Uterus (tissue), 4 donors: ENCODE measurements at places on chromosomes 3 and 15.

DNA sequence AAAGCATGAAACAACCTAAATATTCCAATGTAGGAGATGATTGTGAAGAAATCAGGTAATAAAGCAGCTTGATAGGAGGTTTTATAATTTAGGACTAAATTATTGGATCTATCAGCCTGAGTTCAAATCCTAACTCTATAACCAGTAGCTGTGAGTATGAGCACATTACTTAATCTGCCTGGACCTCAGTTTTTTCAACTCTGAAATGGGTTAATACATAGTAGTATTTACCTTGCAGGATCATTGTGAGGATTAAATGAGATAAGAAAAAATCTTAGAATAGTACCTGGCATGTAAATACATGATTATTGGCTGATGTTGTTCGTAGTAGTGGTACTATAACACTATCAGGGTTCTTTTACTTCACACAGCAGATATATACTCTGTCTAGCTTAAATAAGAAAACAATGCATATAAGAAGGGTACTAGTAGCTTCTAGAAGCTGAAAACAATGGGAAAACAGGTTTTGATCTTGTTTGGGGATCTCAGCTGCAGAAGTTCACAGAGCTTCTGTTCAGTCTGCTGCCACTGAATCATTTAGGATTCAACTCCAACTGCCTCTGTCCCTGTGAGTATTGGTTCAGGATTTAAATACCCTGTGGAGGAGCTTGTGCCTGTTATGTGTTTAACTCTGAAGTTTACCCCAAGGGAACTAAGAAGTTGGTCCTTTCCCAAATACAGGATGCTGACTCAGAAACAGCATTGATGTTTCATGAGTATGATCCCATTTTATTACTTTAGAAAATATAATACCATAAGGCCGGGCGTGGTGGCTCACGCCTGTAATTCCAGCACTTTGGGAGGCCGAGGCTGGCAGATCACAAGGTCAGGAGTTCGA, 34.2 kb downstream of the KAT2B start:
- H3K4me3 ChIP-seq, result no peak overlapping the region
- no peaks in the 10 kb centered on the region for H3K27me3 ChIP-seq
- no peak overlapping the region for H3K27ac ChIP-seq
- DNase-seq, result no peak
- no peaks in the 10 kb centered on the region for H3K36me3 ChIP-seq

DNA sequence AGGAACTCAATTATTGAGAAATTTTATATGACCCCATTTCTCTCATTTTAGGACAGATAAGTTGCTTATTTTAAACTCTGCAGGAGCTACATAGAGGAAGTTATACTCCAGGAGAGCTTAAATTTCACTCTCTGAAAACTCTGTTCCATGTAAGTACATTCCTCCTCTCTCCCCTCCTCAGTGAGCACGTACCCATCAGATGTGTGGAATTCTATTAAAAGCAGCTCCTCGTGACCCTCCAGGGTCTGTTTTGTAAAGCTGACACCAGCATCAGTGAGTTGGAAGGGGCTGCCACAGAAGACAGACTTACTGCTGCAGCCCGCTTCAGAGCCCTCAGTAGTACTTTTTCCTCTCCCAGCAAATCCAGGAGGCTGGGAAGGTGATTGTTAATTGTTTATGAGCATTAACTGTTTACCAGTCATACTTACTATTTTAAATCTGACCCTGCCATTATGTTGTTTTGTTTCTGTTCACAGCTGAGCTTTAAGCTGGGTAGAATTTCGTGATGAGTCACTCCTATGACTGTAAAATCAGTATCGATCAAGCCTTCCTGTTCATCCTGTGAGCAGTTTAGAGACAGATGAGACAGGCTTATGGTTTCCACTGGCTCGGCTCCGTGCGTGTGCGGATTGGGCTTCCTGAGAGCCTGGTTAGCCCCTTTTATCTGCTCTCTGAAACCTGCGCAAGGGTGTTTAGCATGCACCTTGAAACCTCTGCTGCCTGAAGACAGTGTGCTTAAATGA, 20.4 kb downstream of the IGF1R start:
- peaks cover 22% of the 10 kb centered on the region for H3K4me1 ChIP-seq
- peak overlapping the region; percentile 44 for H3K27ac ChIP-seq
- no peak for DNase-seq
- H3K4me3 ChIP-seq, result no peak overlapping the region

- H3K4me3 ChIP-seq, result no peak overlapping the region
- H3K27me3 ChIP-seq, result no peaks in the 10 kb centered on the region
- H3K36me3 ChIP-seq, result no peaks in the 10 kb centered on the region
- H3K27ac ChIP-seq, result no peak overlapping the region
Observed at GRCh38 chr15:31100738-31101137, 787 bp downstream of the TRPM1 start.

DNA sequence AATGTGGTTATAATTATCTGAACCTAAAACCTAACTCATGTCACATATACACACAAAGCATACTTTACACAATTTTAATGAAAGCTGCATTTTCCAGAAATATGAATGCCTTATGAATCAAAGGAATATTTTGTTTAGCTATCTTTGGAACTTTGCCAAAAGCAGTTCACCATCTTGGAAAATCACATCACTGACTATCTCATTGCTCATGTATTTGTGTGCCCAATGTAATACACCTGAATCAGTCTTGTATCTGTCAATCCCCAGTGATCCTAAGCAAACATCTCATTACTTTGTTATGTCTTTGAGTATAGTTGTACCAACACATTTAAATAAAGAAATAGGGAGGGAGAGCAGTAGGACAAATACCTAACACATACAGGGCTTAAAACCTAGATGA, 15.6 kb upstream of the CD47 start:
- no peak for DNase-seq
- no peak overlapping the region for H3K4me3 ChIP-seq
- no peaks in the 10 kb centered on the region for H3K27me3 ChIP-seq
- no peaks in the 10 kb centered on the region for H3K4me1 ChIP-seq
- H3K36me3 ChIP-seq, result no peaks in the 10 kb centered on the region

- DNase-seq, result peak; percentile 89
- H3K27ac ChIP-seq, result peak within 1 kb of the TSS; percentile 90
- H3K4me1 ChIP-seq, result peaks cover 14% of the 10 kb centered on the region
- H3K36me3 ChIP-seq, result no peaks in the 10 kb centered on the region
- no peaks in the 10 kb centered on the region for H3K27me3 ChIP-seq
Observed at GRCh38 chr15:60397772-60398445, at the start of gene ANXA2. Gene ANXA2 (minus strand): TSS chr15:60397986. CDS start chr15:60386075, 11,911 bp downstream.

GRCh38 chr3:37810848-37811247, 50.8 kb upstream of the CTDSPL start:
- H3K36me3 ChIP-seq, result no peaks in the 10 kb centered on the region
- no peak for DNase-seq
- H3K27ac ChIP-seq, result no peak overlapping the region

- no peaks in the 10 kb centered on the region for H3K27me3 ChIP-seq
- no peaks in the 10 kb centered on the region for H3K36me3 ChIP-seq
- H3K4me1 ChIP-seq, result no peaks in the 10 kb centered on the region
- no peak for DNase-seq
Observed at GRCh38 chr15:51156957-51157356, 62.3 kb upstream of the TNFAIP8L3 start.

- no peak overlapping the region for H3K27ac ChIP-seq
- H3K4me1 ChIP-seq, result no peaks in the 10 kb centered on the region
- DNase-seq, result no peak
- no peaks in the 10 kb centered on the region for H3K36me3 ChIP-seq
- no peak overlapping the region for H3K4me3 ChIP-seq
- no peaks in the 10 kb centered on the region for H3K27me3 ChIP-seq
Observed at GRCh38 chr3:127325629-127325961, 37.7 kb upstream of the PRR20G start.

GRCh38 chr15:101559952-101560351, 70.4 kb upstream of the PCSK6 start:
- H3K36me3 ChIP-seq, result no peaks in the 10 kb centered on the region
- H3K27ac ChIP-seq, result no peak overlapping the region
- DNase-seq, result no peak

DNA sequence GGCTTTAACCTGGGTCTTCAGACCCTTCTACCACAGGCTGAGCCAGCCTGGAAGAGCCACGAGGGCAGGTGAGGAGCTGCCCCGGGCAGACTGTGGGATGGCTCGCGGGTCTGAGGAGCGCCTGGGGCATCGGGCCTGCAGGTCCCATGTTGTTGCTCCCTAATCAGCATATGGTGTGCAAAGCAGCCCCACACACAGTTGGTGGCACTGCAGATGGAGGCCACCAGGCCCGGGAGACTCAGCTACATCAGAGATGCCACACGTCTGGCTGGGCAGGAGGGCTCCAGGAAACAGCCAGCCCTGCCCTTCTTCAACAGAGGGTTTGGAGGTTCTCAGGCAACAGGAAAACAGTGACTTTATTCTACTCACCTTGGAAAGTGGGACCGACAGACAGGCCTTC, 63.9 kb downstream of the XXYLT1 start:
- DNase-seq, result peak; percentile 12
- peaks cover 10% of the 10 kb centered on the region for H3K4me1 ChIP-seq
- no peak overlapping the region for H3K4me3 ChIP-seq
- no peaks in the 10 kb centered on the region for H3K27me3 ChIP-seq

GRCh38 chr3:10707400-10708215, 108.4 kb upstream of the SLC6A11 start:
- DNase-seq, result no peak
- no peaks in the 10 kb centered on the region for H3K4me1 ChIP-seq
- H3K36me3 ChIP-seq, result no peaks in the 10 kb centered on the region
- no peaks in the 10 kb centered on the region for H3K27me3 ChIP-seq
- peak overlapping the region; percentile 27 for H3K4me3 ChIP-seq

GRCh38 chr3:67239353-67239752, 241.2 kb downstream of the KBTBD8 start:
- H3K4me1 ChIP-seq, result no peaks in the 10 kb centered on the region
- no peak for DNase-seq
- H3K36me3 ChIP-seq, result no peaks in the 10 kb centered on the region
- no peaks in the 10 kb centered on the region for H3K27me3 ChIP-seq
- no peak overlapping the region for H3K4me3 ChIP-seq

DNA sequence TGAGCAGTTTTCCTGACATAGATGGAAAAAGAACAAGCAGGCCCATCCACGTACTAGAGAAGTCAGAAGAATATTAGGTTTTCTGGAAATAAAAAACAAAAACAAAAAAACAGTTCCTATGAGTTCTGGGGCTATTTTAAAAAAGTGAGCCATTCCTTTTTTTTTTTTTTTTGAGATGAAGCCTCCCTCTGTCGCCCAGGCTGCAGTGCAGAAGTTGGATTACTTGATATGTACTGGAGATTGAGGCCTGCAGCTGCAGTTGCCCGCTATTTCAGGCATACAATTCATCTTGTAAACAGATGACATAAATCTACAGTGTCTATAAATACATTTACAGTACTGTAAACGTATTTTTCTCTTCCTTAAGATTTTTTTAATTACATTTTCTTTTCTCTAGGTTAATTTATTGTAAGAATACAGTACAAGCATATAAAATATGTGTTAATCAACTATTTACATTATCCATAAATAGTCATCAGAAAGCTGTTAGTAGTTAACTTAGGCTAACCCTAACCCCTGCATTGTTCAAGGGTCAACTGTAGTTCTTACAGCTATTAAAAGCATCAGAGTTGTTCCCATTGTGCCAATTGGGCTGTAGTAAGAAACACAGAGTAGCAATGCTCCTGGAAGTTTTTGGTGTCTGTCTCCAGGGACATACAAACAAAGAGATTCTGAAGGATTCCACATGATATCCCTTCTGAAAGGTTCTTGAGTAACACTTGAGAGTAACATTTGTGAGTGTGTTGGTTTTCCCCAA, 11.2 kb upstream of the ACTL6A start:
- no peak overlapping the region for H3K4me3 ChIP-seq
- H3K4me1 ChIP-seq, result no peaks in the 10 kb centered on the region
- no peak for DNase-seq
- no peaks in the 10 kb centered on the region for H3K27me3 ChIP-seq
- no peak overlapping the region for H3K27ac ChIP-seq

- H3K27me3 ChIP-seq, result no peaks in the 10 kb centered on the region
- DNase-seq, result no peak
- H3K4me3 ChIP-seq, result no peak overlapping the region
Observed at GRCh38 chr15:76863123-76863522, 42.0 kb downstream of the SCAPER start.

DNA sequence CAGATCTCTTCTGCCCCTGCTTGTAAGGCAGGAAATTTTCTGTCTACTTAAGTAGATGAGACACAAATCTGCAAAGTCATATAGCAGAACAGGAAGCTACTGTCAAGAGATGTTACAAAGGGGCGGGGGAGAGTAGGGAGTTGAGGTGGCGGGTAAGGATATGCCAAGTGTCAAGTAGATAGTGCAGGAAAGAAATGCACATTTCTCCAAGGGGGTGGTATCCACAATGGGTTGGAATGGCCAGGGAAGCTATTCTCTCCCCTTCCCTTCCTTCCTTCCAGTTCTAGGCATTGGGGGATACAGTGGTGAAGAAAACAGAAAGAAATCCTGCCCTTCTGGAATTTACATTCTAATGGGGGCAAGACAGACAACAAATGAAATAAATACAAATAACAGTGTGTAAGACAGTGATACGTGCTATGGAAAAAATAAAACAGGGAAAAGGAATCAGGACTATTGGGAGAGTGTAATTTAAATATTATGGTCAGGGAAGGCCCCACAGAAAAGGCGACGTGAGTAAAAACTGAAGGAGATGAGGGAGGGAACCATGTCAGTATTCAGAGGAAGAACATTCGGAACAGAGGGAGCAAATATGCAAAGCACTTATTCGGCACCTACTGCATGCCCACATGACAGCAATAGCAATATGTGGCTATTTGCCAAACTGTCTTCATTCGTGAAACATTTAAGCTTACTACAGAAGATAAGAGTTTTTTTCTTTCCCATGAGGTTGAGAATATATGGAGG, 42.8 kb upstream of the RNU6-1 start:
- H3K4me3 ChIP-seq, result no peak overlapping the region
- no peaks in the 10 kb centered on the region for H3K36me3 ChIP-seq
- peak; percentile 28 for DNase-seq
- no peaks in the 10 kb centered on the region for H3K27me3 ChIP-seq

GRCh38 chr3:61683549-61684236, 122.3 kb downstream of the PTPRG start:
- no peaks in the 10 kb centered on the region for H3K27me3 ChIP-seq
- no peak overlapping the region for H3K4me3 ChIP-seq
- no peaks in the 10 kb centered on the region for H3K36me3 ChIP-seq
- no peak for DNase-seq
- H3K4me1 ChIP-seq, result no peaks in the 10 kb centered on the region

DNA sequence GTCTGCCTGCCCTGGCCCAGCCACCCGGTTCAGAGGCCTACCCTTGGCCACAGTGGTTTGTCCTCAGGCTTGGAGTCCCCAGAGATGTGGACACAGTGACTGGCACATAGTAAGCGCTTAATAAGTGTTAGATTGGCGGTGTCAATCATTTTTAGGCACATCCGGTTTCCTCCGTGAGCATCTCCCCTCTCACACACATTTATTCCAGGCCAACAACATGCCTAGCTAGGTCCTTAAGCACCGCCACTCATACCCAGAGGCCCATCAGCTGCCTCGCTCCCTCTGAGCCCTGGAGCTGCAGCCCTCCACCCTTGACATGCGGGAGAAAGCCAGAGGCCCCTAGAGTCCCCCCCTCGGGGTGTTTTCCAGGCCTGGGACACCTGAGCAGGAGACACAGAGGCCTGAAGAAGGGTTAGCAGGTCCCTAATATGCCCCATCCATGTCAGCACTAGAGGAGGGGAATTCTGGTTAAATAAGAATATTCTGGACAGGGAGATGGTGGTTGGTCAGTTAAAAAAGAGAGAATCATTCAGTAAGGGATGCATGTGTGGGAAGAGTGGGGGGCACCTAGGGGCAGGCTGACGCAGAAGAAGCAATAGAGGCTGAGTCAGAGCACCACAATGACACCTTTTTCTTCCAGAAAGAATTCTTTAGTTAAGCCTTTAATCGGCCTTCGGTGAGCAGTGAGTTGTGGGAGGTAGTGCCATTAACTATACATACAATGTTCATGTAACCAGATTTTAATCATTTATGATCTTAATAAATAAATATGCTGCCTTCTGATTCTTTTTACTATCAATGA, 22.3 kb downstream of the NR2F2 start:
- no peaks in the 10 kb centered on the region for H3K4me1 ChIP-seq
- no peak for DNase-seq
- H3K27ac ChIP-seq, result peak overlapping the region; percentile 100
